Thymus (tissue), 14 donors: ENCODE measurements at places on chromosomes 7 and 10. TPM values are rescaled to one million over a fixed set of nuclear protein-coding genes. Genes with fewer than 3 reads are reported as not detected.

- no peak overlapping the region for H3K4me3 ChIP-seq
- DNase-seq = no peak
- no peaks in the 10 kb centered on the region for H3K27me3 ChIP-seq
- H3K4me1 ChIP-seq = no peaks in the 10 kb centered on the region
- no peak overlapping the region for H3K27ac ChIP-seq
- no peaks in the 10 kb centered on the region for H3K36me3 ChIP-seq
These were observed 823.1 kb downstream of the CCSER2 start for GRCh38 chr10:85151506-85151905.

DNA sequence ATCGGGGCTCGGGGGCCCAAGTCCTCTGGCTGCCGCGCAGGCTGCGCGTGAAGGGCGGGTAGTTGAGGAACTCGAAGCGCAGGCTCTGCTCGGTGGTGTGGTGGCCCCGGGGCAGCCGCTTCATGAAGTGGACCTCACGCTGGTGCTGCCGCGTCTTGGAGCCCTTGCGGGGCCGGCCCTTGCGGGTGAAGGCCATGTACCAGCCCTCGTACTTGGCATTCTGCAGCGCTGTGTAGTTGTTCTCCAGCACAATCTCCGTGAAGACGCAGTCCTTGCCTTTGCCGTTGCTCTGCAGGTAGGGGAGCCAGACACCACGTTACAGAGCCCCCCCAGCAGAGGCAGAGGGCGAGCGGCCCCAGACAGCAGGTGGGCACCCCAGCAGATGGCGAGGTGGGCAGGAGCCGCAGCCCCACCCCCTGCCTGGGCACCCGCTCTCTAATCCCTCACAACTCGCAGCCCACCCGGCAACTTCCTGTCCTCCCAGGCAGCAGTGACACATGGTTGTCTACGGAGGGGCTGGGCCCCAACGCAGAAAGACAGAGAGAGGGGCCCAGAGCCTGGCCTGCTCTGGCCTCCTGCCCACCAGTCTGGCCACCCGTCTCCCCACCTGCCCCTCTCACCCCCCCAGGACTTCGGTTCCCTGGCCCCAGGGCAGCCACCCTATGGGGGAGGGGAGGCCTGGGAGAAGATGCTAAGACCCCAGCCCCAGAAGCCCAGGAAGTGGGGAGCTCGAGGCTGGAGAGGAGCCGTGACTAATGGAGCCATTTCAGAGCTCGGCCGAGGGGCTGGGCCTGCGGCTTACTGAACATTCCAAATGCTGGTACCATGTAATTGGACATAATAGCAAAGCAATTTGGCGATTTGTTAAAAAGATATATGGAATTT lies 5.3 kb downstream of the FGF8 start:
- DNase-seq = no peak
- no peak overlapping the region for H3K27ac ChIP-seq
- H3K4me3 ChIP-seq = no peak overlapping the region
- no peaks in the 10 kb centered on the region for H3K4me1 ChIP-seq

The NYAP1 gene
- total RNA-seq = 0.24 TPM

DNA sequence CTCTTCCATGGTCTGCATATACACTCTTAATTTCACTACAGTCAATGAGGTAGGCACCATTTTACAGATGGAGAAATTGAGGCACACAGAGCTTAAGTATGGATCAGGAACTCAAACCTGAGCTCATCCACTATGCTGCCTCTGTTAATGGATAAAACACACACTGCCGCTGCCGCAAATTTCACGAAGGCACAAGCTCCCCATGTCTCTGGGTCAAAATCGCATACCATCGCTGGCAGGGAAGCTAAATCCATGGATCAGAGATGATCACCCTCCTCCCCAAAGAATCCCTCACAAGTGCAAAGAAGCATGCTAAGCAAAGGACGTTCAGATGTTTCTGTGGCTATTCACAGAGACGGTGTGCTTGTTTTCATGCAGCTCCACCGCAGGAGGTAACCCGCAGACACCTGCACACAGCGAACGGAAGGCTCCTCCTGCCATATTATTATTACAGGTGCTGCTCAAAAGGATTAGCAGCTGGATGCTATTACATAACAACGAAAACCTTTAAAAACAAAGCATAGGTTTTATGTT lies 109.3 kb downstream of the UBE2H start:
- H3K36me3 ChIP-seq = peaks cover 13% of the 10 kb centered on the region
- no peaks in the 10 kb centered on the region for H3K4me1 ChIP-seq
- H3K4me3 ChIP-seq = no peak overlapping the region
- peak overlapping the region; percentile 65 for H3K27ac ChIP-seq
- DNase-seq = no peak

DNA sequence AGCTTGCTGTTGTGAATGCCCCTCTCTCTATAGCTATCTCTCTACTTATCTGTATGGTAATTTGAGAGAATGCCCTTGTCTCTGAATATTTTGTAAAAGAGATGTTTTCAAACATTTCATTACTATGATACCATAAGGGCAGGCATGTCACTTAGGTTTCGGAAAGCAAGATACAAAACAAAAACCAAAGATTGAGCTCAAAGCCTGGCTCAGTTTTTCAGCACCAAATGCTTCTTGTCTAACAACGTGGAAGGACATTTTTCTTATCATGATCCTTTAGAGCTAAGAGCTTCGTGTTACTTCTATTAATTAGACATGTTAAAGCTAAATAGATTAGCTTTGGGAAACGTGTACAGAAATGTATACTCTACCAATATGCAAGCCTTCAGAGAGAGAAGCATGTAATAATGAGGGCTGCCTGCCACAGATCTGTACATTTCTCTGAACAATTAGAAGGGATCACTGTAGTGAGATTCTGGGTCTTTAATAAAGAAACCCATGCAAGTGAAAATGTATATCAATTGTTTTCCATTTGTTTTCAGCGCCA lies 148.9 kb downstream of the ARID5B start:
- H3K27ac ChIP-seq = peak overlapping the region; percentile 75
- peak overlapping the region; percentile 11 for H3K4me3 ChIP-seq
- H3K27me3 ChIP-seq = no peaks in the 10 kb centered on the region
- peaks cover 17% of the 10 kb centered on the region for H3K36me3 ChIP-seq

The TUBB8 gene
- 0.05 TPM for total RNA-seq

DNA sequence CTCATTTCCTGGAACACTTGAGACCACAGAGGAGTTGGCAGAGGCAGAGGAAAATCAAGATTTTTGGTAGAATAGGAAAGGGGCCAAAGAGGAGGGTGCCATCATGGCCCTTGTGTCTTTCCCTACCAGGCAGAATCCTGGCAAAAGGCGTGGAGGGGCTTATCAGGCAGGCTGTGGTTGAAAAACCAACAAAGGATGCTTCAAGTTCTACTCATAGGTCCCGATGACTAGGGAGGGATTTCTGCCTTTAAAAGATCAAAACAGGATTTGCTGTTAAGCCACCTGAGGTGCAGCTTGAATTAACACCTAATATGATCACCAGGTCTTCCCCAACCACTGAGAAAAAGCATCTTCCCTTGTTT lies 45.7 kb downstream of the BPGM start:
- H3K27ac ChIP-seq = peak overlapping the region; percentile 42
- H3K36me3 ChIP-seq = no peaks in the 10 kb centered on the region
- no peak overlapping the region for H3K4me3 ChIP-seq
- H3K27me3 ChIP-seq = no peaks in the 10 kb centered on the region

DNA sequence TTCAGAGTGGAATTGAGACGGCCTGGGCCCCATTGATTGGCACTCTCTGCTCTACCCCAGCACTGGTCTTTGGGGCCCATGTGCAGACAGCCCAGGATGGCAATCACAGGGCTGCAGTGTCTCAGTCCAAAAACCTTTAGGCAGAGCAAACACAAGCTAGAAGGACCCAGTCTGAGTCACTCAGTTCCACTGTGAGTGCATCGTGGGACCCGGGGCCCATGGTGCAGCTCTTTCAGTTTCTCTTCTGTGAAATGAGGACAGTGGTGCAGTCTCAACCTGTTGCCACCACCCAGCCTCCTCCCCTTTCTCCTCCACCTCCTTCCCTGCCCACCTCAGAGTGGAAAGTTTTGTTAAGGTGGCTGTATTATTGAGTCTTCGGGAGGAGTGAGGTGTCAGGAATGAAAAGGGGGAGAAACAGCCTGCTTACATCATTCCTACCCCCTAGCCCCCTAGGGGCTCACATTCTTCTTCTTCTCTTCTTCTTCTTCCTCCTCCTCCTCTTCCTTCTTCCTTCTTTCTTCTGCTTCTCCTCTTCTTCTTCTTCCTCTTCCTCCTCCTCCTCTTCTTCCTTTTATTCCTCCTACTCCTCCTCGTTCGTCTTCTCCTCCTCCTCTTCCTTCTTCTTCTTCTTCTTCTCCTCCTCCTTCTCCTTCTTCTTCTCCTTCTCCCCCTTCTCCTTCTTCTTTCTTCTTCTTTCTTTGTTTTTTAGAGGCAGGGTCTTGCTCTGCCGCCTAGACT lies 19.5 kb upstream of the CARD11 start:
- H3K27me3 ChIP-seq = no peaks in the 10 kb centered on the region
- no peak overlapping the region for H3K4me3 ChIP-seq
- H3K27ac ChIP-seq = peak overlapping the region; percentile 64

DNA sequence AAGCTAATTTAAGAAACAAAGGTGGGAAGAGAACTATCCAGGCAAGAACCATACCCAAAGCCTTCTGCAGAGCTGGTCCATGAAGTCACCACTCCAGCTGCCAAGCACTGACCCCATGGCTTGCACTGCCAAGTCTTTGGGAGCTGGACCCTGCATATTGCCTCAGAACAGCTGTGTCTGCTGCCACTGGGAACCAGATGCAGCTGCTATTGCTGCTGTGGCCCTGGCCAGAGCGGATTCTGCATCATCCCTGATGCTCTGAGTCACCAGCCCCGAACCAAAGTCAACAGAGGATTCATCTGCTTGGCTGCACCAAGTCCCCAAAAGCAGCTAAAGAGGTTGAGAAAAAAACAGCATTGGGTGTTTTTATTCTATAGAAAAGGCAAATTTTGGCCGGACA lies 39.2 kb upstream of the GSAP start:
- H3K36me3 ChIP-seq = no peaks in the 10 kb centered on the region
- no peaks in the 10 kb centered on the region for H3K4me1 ChIP-seq
- no peak overlapping the region for H3K27ac ChIP-seq
- no peak for DNase-seq

DNA sequence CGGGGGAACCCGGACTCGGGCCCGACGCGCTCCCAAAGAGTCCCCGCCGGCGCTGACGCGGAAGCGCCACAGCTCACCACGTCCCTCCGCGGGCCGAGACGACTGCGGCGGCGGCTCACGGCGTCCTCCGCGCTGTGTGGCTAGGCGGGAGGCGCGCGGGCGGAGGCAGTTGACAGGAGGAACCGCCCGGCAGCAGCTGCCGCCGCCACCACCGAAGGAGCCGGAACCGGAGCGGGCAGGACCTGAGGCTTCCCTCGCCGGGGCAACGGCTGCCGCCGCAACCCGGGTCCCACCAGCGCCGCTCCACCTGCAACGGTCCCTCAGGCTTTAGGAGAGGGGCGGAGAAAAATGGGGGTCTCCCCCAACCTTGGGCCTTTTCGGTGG lies 334 bp downstream of the ZNF800 start:
- peaks cover 7% of the 10 kb centered on the region for H3K4me1 ChIP-seq
- H3K4me3 ChIP-seq = peak overlapping the region; percentile 87
- peak; percentile 80 for DNase-seq
- peak overlapping the region; percentile 91 for H3K27ac ChIP-seq
